Activated CD4-positive, alpha-beta T cell treated with anti-CD3 and anti-CD28 coated beads, Interleukin-2, Interleukin-6, amounts not matched to agents 100 ng/mL and 50 ng/mL, durations not matched to agents 16 hours and 8 hours (primary cell): ENCODE measurements at places on chromosomes 3 and 15.
A peak's percentile ranks its signal among the peaks of the same experiment; 100 is the strongest.

DNA sequence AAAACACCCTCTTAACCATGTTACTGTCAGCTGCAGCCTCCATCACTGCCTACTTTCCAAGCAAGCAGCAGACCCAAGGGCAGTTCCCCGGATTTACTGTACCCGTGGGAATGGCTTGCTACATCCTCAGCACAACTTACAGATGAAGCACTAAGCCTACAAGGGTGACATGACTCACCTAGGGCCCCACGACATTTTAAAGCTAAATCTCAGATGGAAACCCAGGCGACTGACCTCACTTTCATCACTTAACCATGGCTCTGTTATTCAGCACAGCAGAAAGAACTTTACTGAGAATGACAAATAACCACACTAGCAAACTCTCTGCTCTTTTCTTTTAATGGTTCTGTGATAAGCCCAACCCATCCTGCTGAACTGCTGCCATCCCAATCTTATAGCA, 65.6 kb downstream of the SUMF1 start:
- peak; percentile 52 for DNase-seq

- no peak for DNase-seq
Observed at GRCh38 chr3:45021524-45022297, 4.4 kb upstream of the CLEC3B start.

DNA sequence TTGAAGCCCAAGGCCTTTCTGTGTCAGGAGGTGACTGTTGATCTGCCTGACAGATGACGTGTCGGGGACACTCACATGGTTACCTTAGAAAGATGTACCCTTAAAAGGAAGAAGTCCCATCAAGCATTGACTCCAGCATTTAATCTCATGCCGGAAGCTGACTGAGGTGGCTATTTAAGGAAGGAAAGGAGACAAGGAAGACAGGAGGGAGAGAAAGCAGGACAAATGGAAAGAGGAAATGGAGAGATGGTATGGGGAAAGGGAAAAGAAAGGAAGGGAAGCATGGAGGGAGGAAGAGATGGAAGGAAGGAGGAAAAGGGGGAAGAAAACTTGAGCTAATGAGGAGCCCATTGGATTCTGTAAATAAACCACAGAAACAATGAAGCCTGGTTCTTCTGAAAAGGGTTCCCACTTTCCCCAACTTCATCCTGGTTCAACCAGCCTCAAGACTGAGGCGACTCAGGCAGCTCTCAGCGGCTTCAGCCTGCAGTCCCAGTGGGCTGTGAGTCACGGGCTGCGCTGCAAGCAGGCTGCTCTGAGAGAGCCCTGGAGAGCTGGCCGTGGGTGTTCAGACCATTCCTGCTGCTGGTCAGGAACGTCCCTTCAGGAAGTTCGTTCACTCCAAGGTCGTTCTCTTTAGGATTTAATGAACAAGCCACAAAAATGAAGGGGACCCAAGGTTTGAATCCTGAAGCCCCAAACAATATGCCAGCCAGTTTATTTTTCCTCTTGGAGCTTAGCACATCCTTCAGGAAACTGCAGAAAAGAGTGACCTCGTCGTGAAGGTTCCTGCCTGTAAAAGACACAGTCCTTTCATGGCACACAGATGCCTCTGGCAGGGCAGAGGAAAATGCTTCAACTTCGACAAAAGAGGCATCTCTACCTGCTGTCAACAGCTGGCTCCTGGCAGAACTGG, 69.6 kb upstream of the THBS1 start:
- no peak for DNase-seq

GRCh38 chr3:197002701-197003454, 26.7 kb downstream of the MELTF start:
- DNase-seq = peak; percentile 82

DNA sequence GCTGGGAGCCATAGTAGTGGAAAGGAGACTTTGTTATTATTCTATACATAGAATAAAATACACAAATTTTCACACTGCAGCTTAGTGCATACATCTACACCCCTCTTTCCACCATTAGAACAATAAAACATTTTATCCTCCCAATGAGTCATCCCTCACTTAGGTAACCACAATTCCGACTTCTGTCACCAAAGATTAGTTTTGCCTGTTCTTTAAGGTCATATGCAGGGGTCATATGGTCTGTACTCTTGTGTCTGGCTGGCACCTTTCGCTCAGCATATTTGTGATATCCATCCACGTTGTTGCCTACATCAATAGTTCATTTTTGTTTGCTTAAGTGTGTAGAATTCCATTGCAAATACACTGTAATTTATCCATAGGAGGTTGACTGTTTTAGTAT, 399.4 kb downstream of the SHQ1 start:
- DNase-seq = no peak

GRCh38 chr15:29612096-29612495, 210.2 kb downstream of the TJP1 start:
- no peak for DNase-seq

- no peak for DNase-seq
Observed at GRCh38 chr3:131323014-131323413, 58.6 kb upstream of the NUDT16 start.

DNA sequence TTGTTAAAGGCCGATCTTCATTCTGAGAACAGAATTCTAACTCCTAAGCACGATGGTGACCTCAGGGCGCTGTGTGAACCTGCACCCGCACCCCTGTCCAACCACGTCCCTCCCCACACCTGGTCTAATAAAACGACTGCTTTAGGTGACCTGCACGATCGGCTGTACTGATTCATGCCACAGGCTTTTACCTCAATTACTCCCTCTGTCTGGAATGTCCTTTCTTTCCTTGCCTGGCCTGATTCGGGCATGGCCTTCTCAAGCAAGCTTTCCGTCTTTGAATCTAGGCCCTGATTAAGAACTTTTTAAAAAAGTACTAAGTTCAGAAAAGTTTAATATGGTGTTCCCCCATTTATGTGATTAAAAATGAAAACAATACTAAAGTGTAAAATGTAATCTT, 842 bp upstream of the U2SURP start:
- DNase-seq = no peak

- no peak for DNase-seq
Observed at GRCh38 chr15:51680321-51680720, 982 bp upstream of the SCG3 start.

GRCh38 chr15:59350421-59350732, 22.3 kb downstream of the MYO1E start:
- no peak for DNase-seq

GRCh38 chr15:49223536-49224274, 53.7 kb downstream of the GALK2 start:
- no peak for DNase-seq

DNA sequence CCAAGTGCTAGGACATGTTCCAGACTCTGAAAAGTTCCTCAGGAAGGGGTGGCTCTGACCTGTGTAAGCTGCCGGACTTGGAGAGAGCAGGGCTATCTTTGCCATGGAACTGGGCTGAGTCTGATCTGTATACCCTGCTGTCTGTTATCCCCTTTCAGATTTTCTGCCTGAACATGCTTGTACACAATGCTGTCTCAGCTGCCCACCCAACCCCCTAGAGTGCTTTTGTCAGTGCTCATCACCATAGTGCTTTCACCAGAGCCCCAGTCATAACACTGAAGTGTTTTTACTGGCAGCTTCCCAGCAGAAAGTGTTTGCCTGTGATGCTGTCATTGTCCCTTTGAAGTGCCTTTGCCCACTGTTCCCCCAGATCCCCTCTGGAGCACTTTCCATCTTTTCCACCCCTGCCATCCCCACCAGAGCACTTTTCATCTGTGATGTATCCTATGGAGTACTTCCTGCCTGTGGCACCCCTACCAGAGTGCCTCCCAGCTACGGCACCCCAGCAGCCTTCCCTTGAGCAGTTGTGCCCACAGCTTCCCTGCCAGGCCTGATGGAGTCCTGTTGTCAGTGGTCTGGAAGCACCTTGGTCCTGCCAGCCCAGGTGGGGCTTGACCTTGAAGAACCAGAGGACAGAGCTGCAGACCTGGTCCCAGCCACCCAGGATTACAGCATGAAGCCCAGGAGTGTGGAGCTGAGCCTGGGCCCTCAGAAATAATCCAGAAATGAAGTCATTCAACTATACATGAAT, 397.7 kb downstream of the DIPK2A start:
- DNase-seq = no peak

DNA sequence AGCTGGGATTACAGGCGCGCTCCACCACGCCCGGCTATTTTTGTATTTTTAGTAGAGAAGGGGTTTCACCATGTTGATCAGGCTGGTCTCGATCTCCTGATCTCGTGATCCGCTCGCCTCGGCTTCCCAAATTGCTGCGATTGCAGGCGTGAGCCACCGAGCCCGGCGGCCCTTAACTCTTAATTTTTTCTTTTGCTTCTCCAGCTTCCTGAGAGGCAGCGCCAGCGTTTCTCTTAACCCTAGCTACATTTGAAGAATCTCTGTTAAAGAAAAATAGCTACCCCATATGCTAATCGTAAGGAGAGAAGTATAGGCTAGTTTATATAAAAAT, 465 bp upstream of the GK5 start:
- DNase-seq = no peak

- DNase-seq = peak; percentile 20
Observed at GRCh38 chr3:41751597-41751996, 210.3 kb downstream of the ULK4 start.

DNA sequence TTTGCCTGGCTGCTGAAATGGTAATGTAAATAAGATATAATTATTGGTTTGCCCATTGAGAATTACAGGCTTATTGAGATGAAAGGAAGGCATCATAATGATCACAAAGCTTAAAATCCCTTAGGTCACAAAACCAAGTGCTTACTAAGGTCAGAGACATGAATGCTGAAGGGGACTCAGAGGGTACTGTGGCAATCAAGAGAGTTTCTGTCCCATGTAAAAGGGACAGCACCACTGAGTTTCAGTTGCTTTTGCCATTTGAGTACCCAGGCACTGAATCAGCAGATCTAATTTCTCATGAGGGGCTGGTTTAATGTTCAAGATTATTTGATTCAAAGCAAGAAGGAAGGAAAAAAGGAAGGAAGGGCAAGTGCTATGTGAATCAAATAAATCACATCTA, 127.0 kb downstream of the PLOD2 start:
- no peak for DNase-seq

- DNase-seq = no peak
Observed at GRCh38 chr15:74523982-74524381, 17.0 kb upstream of the ARID3B start.

DNA sequence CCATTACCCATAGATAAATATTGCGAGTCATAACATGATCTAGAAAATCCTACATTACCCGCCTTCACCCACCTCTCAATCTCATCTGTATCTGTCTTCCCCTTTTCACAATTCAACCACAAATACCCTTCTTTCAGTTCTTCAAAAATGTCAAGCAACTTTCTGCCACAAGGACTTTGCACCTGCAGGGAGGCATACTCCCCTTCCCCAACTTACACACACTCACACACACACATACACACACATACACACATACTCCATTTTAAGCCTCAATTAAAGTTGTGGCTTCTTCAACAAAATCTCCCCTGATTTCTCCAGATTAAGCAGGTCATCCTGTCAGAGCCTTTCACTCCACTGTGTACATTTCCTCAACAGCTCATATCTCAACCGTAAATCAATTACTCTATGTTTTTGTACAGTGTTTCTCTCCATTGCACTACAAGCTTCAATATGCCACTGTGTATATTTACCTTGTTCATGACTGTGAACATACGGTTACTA, 33.1 kb upstream of the CCDC50 start:
- DNase-seq = no peak

DNA sequence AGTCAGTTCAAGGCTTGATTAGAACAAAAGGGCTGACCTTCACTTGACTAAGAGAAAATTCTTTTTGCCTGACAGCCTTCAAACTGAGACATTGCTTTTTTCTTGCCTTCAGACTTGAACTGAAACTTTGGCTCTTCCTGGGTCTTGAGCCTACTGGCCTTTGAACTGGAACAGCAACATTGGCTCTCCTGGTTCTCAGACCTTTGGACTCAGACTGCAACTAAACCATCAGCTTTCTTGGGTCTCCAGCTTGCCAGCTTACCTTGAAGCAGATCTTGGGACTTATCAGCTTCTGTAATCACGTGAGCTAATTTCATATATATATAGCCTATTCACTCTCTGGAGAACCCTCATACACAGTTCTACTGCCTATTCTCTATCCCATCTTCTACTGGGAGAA, 19.5 kb upstream of the WDR49 start:
- DNase-seq = no peak

GRCh38 chr3:65902304-65902793, 136.4 kb downstream of the MAGI1 start:
- DNase-seq = no peak

- peak; percentile 68 for DNase-seq
Observed at GRCh38 chr3:195900436-195901355, 7.7 kb downstream of the TNK2 start.

DNA sequence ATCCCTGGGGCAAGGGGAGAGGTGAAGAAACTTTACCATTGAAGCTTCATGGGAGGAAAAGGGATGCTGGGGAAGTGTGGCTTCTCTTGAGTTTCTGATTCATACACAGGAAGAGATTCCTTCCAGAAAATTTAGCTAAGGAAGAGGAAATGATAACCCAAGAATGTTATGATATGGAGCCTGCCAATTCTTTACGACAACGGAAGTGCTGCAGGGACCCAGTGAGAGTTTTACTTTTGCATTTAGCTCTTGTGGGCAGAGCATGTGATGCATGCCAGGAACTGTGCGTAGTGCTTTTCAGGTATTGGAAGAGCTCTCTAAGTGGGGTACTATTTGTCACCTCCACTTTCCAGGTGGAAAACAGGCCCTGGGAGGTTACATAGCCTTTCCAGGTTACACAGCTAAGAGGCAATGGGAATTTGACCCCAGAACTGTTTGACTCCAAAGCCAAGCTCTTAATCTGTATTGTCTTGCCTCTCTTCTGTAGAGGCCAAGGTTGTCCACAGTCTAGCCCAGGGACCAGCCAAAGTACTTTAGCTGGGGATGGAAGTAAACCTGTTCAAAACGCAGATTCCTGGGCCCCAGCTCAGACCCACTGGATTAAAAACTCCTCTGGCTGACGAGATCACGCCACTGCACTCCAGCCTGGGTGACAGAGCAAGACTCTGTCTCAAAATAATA, 23.0 kb downstream of the CMTM7 start:
- DNase-seq = peak; percentile 45

GRCh38 chr3:161879470-161879869, 382.9 kb downstream of the OTOL1 start:
- DNase-seq = no peak

- DNase-seq = peak; percentile 99
Observed at GRCh38 chr15:72118017-72118978, at the start of the genes MYO9A and SENP8. Gene MYO9A, minus strand, starts transcription at chr15:72118150. Its CDS starts 71,587 bp downstream, at chr15:72046563. Gene SENP8, plus strand, starts transcription at chr15:72118403. Its CDS starts 21,221 bp downstream, at chr15:72139624.

DNA sequence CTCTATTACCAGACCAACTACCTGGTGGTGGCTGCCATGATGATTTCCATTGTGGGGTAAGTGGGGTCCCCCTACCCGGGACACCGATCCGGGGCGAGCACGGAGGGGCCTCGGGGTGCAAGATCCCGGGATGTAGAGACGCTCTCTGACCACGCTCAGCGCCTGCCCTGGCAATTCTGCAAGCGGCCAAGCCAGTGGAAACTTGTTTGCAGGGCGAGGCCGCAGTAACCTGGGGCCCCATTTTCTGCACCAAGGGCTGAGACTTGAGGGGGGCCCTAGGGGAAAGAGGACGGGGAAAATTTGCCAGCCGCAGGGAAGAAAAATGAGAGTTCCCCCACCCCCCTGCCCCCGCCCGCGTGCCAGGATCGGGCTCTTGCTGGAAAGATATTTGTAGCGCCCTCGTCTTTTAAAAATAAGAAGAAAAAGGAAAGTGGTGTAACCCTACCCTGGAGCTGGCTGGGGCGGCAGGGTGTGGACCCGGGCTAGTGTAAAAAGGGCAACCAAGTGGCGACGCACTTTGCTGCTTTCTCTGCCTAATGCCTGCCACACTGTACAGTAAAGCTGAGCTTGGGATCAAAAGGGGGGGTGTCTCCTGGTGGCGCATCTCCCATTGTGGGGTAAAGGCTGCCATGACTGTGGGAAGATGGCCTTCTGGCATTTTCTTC, 563 bp downstream of the ARL6IP5 start:
- DNase-seq = peak; percentile 26
